Activated CD4-positive, alpha-beta T cell treated with anti-CD3 and anti-CD28 coated beads, Interleukin-2, Interleukin-6, amounts not matched to agents 100 ng/mL and 50 ng/mL, durations not matched to agents 16 hours and 8 hours (primary cell): ENCODE measurements at places on chromosomes 16 and 17.

GRCh38 chr17:8502126-8502525, 66.4 kb downstream of the NDEL1 start:
- DNase-seq, result no peak

DNA sequence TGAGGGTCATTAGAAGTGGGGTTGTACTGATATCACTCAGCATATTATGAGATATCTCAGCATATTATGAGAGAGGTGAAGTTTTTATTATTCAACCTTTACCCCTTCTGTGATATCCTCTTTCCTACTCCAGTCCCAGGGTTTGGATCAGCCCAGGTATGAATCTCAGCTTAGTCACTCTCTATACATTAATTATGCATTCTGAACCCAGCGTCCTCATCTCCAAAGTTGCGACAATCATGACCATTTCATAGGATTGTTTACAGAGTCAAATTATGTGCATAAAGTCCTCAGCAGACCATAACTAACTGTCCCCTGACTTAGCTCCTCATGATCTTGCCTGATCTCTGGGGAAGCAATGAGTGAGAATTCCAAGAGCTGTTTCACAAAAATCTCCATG, 20.5 kb upstream of the BLMH start:
- DNase-seq, result no peak

GRCh38 chr17:32275060-32276042, 9.7 kb downstream of the RHBDL3 start:
- DNase-seq, result no peak

DNA sequence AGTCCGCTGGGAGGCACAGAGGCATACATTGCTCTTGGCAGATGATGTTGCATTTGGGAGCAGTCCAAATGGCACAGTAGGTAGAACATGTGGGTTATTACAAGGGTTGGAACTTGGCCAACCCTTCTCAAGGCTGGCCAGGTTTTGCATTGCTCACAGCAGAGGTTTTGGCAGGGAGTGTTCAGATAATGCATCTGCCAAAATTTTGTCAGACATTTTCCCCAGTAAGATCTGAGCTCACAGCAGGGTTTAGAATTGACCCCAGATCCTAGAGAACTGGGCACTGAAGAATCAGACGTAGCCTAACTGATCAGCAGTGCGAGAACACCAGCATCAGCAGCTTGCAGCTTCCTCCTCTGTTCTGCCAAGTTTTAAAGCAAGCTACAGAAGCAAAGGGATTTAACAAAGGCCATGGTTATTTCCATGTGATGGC, 468.8 kb upstream of the KIF2B start:
- DNase-seq, result no peak

DNA sequence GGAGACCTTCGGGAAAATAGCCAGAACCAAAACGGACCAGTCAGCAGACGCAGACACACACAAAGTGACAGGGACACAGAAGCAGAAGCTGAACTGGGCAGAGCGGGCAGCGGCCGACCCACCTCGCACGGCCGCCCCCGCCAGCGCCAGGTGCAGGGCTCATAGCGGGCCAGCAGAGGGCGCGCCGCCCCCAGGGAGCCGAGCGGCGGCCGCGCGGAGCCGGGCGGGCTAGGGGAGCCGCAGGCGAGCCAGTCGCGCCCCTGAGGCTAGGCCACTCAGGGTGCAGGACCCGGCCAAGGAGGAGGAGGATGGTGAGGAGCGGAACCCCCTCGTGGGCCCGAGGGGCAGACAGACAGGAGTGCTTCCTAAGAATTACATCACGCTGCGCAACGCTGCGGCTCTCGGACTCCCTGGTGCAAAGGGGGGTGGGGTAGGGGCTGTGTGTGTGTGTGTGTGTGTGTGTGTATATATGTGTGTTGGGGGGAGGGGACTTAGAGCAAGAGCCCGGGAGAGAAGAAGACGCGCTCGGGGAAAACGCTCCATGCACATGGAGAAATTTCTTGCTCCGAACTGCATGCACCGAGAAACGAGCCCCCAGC, 913 bp upstream of the NOG start:
- peak; percentile 62 for DNase-seq

DNA sequence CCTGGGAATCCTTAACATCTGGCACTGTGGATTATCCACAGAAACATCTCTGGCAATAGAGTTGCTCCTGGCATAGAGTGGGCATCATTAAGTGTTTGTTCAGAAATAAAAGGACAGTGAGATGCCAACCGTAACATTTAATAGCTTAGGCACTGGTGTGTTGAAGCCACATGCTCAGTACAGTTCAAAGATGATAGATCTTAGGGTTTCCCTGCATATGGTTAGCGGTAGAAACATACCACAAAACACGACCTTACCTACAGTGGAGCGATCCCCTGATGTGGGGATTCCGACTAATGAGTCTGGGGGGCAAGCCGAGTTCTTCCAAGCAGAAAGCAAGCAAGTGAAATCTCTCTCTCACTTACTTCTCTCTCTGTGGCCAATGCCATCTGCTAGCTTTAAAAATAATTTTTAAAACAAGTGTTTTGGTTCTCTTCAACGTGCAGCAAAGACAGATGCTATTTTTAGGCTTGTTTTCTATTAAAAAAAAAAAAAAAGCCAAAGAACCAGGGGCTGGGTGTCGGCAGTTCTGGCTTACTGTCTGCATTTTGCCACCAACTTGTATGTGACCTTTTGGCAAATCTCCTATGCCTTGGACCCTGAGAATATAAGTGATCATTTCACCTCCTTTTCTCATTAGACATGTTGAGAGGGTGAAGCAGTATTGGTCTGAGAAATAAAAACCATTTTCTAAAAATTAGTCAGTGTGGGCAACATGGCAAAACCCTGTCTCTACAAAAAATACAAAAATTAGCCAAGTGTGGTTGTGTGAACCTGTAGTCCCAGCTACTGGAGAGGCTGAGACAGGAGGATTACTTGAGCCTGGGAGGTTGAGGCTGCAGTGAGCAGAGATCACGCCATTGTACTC, 89.2 kb upstream of the CACNG3 start:
- DNase-seq, result no peak

DNA sequence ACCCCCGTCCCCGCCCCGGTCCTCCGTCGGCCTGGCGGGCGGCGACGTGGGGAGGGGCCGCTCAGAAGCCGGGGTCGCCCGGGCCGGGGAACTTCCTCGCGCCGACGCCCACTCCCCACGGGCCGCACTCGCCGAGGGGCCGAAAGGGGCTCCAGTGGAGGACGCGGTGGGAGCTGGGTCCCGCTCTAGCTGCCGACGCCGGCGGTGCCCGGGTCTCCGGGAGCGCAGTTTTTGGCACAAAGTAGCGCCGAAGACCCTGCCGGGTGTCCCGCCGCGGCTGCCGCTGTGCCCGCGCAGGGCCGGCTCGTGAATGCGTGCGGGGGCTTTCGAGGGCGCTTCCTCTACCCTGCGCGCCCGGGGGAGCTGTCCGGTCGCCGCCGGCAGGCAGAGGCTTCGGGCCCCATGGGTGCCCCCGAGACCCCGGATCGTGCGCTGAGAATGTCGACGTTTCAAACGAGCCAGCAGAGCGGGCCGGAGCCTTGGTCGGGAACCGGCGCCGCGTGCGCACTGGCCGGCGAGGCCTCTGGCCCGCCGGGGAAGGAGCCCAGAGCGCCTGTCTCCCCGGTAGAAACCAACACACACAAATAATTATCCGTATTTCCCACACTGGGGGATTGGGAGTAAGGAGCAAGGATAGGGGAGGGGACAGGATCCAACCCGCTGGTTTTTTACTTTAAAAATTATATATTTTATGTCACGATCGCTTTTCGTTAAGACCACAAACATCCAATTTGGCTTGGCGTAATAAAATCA, 46.6 kb upstream of the SLC38A10 start:
- DNase-seq, result no peak

DNA sequence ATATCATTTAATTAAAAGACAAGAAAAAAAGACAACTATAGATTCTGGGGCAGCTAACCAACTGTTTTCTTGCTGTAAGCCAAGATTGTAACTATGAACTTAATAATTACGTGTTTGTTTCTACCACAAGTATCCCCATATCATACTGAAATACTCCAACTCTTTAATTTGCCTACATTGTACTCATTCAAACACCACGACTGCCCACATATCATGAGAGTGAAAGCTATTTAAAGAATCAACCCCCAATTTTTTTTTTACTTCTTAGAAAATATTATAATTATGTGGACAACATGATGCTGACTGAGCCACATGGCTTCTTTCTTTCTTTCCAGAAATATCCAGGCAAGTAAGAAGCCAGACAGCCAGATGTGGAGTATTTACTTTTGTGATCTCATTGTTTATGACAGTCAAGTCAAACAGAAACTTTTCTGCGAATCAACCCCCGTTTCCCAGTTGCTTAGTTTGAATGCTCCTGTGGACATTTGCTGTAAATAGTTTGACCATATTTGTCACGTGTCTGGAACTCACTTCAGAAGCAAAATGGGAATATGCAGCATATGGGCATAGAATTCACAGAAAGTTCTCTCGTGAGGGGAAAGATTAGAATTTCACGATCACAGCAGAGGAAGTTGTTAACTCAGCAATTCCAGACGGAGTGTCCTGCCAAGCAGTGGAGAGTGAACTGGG, 126.8 kb upstream of the PSMD7 start:
- DNase-seq, result no peak

- no peak for DNase-seq
Observed at GRCh38 chr17:65515959-65516948, 45.2 kb downstream of the AXIN2 start.

GRCh38 chr17:30415491-30415890, 36.8 kb downstream of the CPD start:
- DNase-seq, result no peak

GRCh38 chr16:86898386-86898785, 320.0 kb downstream of the FOXL1 start:
- no peak for DNase-seq

- DNase-seq, result no peak
Observed at GRCh38 chr17:12421646-12422306, 243.9 kb upstream of the MYOCD start.

DNA sequence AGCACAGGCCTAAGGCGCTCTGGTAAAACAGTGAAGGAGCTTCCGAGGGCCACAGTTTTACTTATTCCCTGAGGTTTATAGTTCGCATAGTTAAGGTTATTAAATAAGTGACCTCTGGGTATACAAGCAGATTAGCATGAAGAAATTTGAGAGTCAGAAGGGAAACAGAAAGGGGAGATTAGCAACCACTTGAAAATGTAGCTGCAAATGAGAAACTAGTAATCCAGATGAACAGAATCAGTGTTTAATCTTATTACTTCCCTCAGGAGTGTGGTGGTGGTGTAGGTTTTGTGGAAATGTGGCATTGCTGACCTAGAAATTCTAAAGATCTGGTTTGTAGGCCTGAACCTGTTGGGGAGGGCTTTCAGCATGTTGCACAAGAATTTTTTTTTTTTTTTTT, 130.4 kb downstream of the CCDC182 start:
- no peak for DNase-seq

- no peak for DNase-seq
Observed at GRCh38 chr16:69535123-69536050, 30.4 kb upstream of the NFAT5 start.
